ENCODE measurements at places on chromosomes 2 and 18.
A peak's percentile ranks its signal among the peaks of the same experiment; 100 is the strongest.

DNA sequence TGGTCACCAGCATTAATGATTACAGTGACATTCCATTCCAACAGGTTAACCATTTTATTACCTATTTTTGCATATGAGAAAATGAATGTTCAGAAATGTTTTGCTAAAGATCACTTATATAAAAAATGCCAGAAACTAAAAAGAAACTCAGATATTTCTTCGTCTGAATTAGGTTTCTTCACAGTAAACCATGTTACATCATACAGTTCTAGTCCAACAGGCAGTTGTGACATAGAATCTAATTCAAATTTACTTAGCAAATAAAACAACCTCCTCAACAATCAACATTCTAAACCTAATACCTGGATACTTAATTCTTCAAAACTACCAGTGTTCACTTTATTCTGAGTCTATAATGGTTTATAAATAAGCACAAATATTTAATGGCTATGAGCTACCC is 416.3 kb upstream of the LRRTM4 start:
- DNase-seq, result no peak

- no peak for DNase-seq
Observed at GRCh38 chr2:108936076-108936864, 52.8 kb downstream of the EDAR start.

GRCh38 chr2:195649629-195650190 is 7.3 kb upstream of the SLC39A10 start:
- no peak for DNase-seq

DNA sequence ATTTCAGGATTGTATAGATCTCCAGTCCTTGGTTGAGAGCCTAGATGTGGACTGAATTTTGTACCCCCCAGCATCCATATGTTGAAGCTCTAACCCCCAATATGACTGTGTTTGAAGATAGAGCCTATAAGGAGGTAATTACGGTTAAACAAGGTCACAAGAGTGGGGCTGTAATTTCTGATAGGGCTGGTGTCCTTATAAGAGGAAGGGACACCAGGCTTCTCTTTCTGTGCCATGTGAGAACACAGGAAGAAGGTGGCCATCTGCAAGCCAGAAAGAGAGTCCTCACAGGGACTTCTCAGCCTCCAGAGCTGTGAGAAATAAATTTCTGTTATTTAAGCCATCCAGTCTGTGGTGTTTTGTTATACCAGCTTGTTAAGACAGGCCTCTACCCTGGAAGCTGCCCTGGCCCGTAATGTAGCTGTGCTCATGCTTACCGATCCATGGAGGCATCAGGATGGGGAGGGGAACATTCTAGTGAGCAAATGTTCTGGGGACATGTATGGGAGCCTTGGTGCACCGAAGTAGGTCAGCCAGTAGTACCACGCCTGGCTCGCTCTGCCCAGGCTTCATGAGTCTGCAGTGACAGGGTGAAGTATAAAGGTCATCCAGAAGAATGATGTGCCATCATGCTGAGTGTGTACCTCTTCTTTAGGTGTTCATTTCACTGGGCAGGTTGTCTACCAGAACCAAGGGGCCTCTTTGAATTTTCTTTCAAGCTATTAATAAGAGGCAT is 16.1 kb downstream of the RASGRP3 start:
- DNase-seq, result no peak

DNA sequence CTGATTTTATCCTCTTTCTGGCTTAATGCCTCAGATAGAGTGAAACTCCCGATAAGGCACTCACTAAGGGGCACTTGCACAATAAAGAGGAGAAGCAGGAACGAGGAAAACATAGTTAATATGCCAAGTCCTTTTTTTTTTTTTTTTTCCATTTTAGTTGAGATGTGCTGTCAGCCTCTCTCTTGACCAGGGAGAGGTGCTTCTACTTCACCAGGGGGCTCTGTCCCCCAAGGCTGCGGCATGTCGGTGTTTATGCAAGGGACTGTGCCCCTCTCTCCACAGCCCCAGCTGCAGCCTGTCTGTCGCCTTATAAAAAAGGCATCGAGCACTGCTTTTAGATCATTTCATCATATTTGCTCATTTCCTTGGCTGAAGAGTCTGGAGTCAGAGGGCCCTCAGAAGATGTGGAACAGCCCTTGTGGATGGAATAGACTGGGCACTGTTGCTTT is 178.1 kb downstream of the SLC8A1 start:
- no peak for DNase-seq

- peak; percentile 31 for DNase-seq
Observed at GRCh38 chr18:26383454-26384270, 157.4 kb downstream of the TAF4B start.

All from Daoy (cell line).